GM13976 (cell line): ENCODE measurements at places on chromosomes 13 and 19.

GRCh38 chr19:49790866-49791265, 22.2 kb downstream of the FUZ start:
- no peak for DNase-seq

DNA sequence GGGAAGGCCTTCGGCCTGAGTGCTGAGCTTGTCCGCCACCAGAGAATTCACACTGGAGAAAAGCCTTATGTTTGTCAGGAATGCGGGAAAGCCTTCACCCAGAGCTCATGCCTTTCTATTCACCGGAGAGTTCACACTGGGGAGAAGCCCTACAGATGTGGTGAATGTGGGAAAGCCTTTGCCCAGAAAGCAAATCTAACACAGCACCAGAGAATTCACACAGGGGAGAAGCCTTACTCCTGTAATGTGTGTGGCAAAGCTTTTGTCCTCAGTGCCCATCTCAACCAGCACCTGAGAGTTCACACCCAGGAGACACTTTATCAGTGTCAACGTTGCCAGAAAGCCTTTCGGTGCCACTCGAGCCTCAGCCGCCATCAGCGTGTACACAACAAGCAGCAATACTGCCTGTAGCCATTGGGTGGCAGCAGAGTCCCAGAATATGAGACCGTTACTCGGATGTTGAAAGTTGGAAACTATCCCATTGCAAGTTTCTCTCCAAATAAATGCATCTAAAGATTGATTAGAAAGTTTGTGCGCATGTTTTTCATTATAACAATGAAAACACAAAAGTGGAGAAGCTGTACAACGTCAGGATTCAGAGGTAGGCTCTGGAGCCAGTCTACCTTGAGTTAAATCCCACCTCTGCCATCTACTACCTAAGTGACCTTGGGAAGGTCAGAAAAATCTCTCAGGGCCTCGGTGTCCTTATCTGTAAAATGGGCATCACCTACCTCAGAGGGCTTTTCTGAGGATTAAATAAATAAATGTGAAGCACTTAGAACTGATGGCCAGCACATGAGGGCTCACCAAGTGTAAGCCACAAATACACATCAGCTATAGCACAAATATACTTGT, 21.1 kb downstream of the ZNF473 start:
- DNase-seq: no peak

DNA sequence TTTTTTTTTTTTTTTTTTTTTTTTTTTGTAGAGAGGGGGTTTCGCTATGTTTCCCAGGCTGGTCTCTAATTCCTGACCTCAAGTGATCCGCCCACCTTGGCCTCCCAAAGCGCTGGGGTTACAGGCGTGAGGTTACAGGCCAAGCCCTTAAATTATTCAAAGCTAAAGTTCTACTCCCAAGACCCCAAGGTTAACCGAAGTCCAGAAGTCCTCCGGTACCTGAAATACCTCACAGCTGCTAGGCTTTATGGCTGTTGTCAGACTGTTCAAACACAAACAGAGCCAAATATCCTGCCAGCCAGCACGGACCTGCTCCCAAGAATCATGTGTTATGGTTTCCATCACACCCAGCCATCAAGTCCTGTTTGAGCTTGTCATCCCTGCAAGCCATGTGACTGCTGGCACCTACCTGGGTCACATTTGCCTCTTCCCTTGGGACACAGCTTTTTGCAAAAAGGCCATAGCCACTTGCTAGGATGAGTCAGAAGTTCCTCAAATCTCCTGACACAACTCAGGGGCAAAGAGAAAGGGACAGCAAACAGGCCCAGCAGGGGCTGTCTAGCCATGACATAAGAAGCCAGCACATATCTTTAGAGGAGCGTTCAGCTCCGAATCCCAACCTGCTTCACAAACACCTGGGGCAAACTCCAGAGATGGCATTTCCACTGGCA, 129.9 kb downstream of the FOXO1 start:
- DNase-seq: no peak

GRCh38 chr19:32917616-32917996, 48.0 kb upstream of the SLC7A9 start:
- no peak for DNase-seq

GRCh38 chr13:90238413-90238812, 1109.1 kb upstream of the MIR17HG start:
- no peak for DNase-seq

GRCh38 chr19:34244611-34245299, 9.6 kb upstream of the GARRE1 start:
- DNase-seq: no peak

DNA sequence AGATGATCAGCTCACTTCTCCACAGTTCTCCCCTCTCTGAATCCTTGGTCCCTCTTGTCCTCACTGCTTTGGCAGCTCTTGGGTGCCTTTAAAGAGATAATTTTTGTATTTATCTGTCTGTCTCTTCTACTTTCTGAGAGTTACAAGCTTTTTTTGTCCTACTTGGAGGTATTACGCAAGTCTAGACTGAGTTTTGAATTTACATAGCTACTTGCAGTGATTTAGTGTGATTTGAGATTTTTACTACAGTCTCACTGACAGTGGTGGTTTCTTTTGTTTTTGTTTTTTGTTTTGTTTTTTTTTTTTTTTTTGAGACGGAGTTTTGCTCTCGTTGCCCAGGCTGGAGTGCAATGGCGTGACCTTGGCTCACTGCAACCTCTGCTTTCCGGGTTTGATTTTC, 22.1 kb downstream of the URI1 start:
- no peak for DNase-seq

DNA sequence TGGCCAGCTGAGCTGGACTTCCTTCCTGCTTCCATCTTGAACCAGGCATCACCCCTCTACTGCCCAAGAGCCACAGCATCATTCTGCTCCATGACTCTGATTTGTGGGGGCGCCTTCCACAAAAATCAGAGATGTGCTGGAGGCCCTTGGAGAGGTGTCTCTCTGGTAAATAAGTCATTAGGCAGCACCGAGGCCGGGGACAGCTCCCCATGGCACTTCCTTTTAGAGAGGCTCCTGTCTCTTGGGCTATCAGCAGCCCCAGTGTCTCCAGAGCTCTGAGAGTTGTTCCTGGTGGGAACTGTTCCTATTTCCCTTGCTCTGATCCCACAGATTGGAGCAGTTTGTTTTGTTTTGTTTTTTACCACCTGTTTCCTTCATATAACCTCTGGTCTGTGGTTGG, 19.9 kb downstream of the NWD1 start:
- no peak for DNase-seq

DNA sequence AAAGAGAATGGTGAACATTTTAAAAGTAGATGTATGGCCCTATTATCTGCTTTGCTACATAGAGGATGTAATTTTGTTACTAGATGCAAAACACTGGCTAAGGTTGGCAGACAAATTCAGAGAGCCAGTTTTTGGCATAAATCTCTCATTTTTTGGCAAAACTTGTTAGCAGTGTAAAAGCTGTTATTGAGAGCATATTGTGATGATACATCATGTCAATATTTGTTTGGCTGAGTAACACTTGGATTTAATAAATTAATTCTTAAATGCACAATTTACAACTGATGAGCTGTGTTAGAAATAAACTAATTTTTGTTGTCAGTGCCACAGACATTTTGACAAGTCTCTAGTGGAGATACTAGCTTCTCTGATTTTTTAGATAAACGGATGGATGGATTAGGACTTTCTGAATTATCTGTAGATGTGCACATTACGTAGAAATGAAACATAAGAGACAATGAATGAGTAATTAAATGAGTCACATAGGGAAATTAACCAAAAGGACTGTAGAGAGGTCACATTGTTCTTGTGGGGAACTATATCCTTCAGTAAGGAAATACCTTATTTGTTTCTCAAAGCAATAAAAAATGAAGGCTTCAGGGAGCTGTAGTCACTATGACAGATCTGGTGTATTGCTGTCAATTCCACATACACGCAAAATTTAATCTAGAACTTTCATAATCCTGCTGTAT, 17.4 kb downstream of the UFM1 start:
- no peak for DNase-seq

DNA sequence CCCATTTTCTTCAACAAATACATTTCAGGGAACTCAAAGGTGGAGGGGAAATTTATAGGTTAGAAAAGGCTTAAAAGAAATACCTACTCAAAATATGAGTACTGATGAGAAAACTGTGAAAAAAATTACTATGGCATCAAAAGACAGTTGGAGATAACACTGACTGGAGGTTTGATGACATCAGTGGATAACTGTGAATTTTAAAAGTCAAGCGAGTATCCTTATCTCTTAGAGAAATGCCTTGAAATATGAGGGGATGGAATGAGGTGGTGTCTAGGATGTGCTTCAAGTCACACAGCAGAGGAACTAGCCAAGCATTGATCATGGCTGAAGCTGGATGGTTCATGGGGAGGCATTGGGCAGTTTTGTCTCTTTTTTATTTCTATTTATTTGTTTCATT, 27.2 kb upstream of the SLC15A1 start:
- no peak for DNase-seq

DNA sequence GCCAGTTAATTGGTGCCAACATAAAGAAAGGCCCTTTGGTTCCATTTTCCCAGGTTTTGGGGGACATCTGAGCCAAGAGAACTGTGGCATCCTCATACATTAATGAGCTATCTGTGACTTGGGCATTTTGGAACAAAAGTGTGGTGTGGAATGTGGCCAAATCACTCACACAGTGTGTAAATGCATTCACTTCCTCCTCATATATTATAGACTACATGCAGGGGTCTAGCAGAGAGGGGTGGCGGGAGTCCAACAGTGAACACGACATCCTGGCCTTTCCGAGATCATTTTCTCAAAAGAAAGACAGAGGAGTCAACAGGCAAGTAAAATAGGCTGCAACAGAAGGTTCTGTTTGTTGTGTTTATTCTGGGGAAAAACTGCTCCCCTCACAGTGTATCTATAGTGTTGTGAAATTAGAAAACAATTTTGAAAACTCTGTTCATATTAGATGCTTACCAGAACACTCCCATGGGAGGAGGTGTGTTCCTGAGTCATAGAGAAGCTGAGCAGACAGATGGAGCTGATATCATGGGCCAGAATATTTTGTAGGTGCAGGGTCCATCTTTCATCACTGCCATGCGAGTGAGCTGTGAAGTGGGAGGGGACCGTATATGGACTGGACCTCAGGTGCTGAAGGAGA, 36.9 kb downstream of the PABPC3 start:
- DNase-seq: no peak

DNA sequence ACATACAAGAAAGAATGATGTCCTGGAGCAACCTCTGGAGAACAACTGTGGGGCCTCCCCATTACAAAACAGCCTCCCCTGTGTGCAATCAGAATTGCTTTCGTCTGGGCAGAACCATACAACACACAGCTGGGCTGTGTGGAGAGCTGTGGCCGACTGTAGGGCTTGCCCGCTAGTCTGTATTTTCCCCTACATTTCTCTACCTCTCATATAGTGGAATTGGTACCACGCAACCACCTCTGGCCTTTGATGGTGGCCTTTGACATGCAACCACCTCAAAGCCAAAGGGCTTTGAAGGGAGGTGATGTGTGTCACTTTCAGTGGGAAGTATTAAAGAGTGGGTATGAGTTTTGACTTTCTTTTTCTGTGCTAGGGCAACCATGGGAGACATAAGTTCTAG, 34.0 kb downstream of the GARRE1 start:
- DNase-seq: no peak

- DNase-seq: no peak
Observed at GRCh38 chr13:29359181-29359580, 236.3 kb downstream of the SLC7A1 start.

DNA sequence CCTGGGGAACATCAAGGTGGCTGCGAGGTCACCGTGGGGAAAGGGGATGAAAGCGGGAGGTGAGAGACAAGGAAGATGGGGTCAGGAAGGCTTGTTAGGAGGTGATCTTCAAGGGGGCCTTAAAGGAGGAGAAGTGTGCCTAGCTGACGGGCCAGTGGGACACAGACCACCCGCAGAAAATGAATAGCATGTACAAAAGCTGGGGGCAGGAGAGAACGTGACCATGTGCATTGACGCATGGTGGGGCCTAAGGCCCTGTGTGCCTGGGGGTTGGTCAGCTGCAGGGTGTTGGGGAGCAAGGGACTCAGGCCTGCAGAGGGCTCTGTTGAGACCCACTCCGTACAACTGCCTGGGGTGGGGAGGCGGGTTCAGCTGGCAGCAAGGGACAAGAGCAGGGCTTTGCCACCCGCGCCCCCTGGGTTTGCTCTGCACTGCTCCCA, 5.9 kb downstream of the RAB8A start:
- peak; percentile 78 for DNase-seq

- no peak for DNase-seq
Observed at GRCh38 chr13:30697996-30698401, 37.3 kb upstream of the ALOX5AP start.
